Prostate gland (tissue), 2 donors: ENCODE measurements at places on chromosomes 13 and 19.

- H3K27me3 ChIP-seq = no peaks in the 10 kb centered on the region
- no peaks in the 10 kb centered on the region for H3K36me3 ChIP-seq
- H3K4me3 ChIP-seq = no peak overlapping the region
- peak overlapping the region; percentile 37 for H3K27ac ChIP-seq
- no peak for DNase-seq
- H3K4me1 ChIP-seq = peaks cover 6% of the 10 kb centered on the region
Observed at GRCh38 chr13:48405875-48406274, 7.0 kb downstream of the LPAR6 start.

- DNase-seq = no peak
- H3K27ac ChIP-seq = no peak overlapping the region
- H3K27me3 ChIP-seq = no peaks in the 10 kb centered on the region
- no peaks in the 10 kb centered on the region for H3K4me1 ChIP-seq
Observed at GRCh38 chr13:93246069-93246468, 19.5 kb downstream of the GPC6 start.

GRCh38 chr19:58002384-58003173 lies at the start of gene ZNF606:
Gene ZNF606, minus strand, starts transcription at chr19:58002820. Its CDS starts 1,501 bp downstream, at chr19:58001319.
- H3K27me3 ChIP-seq = no peaks in the 10 kb centered on the region
- peaks cover 11% of the 10 kb centered on the region for H3K36me3 ChIP-seq
- H3K4me3 ChIP-seq = peak within 1 kb of the TSS; percentile 64
- no peaks in the 10 kb centered on the region for H3K4me1 ChIP-seq
- peak; percentile 85 for DNase-seq

- DNase-seq = no peak
- H3K36me3 ChIP-seq = no peaks in the 10 kb centered on the region
- H3K27me3 ChIP-seq = no peaks in the 10 kb centered on the region
- H3K27ac ChIP-seq = no peak overlapping the region
- no peaks in the 10 kb centered on the region for H3K4me1 ChIP-seq
- no peak overlapping the region for H3K4me3 ChIP-seq
Observed at GRCh38 chr13:41326661-41327060, 15.6 kb downstream of the NAA16 start.

- DNase-seq = no peak
- H3K36me3 ChIP-seq = no peaks in the 10 kb centered on the region
- H3K4me1 ChIP-seq = peaks cover 4% of the 10 kb centered on the region
- H3K4me3 ChIP-seq = no peak within 1 kb of the TSS
- no peak within 1 kb of the TSS for H3K27ac ChIP-seq
Observed at GRCh38 chr19:39196860-39197562, at the start of gene NCCRP1. Gene NCCRP1, plus strand, starts transcription at chr19:39196964. Its CDS starts 19 bp downstream, at chr19:39196983.

DNA sequence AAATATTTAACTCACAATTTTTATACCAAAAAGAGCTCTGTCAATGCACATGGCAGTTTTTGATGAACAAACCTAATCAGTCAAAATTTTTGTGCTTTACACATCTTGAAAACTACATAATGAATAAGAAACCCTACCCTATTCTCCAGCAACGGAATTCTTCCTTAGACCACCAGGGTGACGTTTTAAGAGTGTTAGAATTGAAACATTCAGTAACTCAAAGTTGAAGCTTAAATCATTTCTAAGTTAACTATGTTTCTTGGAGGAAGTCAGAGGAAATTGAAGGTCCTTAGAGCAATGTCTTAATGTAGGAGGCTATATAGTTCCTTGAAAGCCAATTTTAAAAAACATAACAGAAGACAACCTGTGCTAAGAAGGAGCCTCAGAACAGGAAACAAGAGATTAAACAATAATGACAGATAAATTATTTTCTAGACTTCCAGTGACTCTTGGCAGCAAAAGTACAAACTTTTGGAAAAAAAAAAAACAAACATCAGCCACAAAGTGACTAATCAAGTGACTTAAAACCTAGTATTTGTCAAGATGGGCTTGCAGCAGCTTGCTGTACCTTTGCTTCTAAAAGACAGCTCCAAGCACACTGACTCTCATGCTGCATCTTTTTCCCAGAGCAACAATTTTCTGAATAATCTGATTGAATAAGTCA lies 6.2 kb downstream of the SPRY2 start:
- no peaks in the 10 kb centered on the region for H3K36me3 ChIP-seq
- no peak overlapping the region for H3K27ac ChIP-seq
- no peaks in the 10 kb centered on the region for H3K4me1 ChIP-seq
- no peak for DNase-seq
- no peaks in the 10 kb centered on the region for H3K27me3 ChIP-seq

DNA sequence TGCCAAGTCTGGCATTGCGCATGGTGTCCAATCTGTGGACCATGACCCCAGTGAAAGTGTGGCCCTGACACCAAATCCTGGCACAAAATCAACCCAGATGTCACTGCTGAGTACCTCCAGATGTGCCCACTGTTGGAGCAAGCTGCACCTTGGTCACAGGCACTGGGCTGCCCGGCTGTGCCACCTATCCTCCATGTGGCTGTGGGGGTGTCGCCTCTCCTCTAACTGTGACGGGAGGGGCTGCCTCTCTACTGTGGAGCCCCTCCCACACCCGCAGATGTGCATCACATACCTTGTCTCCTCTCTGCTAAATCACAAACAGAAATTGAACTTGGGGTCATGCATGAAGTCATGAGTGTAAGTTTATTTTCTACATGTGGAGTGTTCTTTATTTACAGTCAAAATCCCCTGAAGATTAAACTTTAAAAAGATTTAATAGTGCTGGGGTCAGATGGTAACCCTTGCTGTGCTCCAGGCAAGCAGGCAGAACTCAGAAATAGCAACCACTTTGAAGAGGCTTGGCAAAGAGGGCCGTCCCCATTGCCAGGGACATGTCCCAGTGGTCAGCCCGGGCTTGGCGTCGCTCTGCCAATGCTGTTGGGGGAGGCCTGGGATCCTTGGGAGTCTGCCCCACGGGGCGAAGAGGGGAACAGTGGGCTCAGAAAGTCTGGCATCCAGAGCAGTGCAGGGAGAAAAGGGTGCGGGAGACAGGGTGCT lies 46.4 kb upstream of the ZNF536 start:
- no peaks in the 10 kb centered on the region for H3K36me3 ChIP-seq
- H3K27me3 ChIP-seq = no peaks in the 10 kb centered on the region

DNA sequence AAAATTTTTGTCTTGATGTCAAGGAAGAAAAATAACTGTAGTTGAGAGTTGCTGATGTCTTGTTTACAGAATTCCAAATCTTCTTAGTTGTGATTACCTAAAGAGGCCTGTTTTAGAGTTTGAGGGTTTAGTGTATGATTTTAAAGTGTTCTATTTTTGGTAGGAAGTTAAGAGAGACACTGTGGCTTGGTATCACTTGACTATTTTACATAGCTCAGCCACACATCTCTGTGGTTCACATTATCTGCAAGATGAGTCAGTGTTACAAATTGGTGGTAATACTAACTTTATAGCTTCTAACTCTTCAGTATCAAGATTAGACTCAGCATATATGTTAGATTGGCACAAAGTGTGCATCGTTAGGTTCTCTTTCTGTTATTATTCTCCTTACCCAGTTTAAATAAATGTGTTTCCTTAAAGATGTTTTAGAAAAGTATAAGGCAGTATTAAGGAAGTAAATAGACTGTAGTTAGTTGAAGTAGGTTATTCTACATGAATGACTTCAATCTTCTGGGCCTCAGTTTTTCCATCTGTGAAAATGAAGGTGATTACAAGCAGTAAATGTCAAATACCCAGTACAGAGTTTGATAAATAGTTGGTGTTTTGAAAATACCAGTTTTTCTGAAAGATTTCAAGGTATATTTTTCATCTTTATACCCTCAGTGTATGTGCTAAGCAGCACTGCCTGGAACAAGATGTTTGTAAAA lies 33.4 kb downstream of the COG6 start:
- H3K36me3 ChIP-seq = no peaks in the 10 kb centered on the region
- H3K27me3 ChIP-seq = no peaks in the 10 kb centered on the region
- no peaks in the 10 kb centered on the region for H3K4me1 ChIP-seq
- no peak for DNase-seq

DNA sequence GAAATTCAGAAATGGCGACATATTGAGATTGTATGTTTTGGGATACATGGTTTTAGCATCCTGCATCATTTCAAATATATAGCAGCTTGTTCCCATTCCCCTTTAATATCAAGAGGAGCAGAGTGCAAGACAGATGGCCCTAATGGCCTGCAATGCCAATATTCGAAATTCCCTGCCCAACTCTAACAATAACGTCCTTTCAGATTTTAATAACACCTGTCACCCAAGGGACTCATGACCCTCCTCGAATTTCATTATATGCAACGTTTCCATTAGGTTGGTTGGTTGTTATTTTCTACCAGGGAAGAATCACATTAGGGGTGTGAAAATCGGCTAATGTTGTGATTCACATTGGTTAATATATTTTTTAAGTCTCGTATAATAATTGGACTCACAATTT lies 170.0 kb downstream of the TNFSF13B start:
- no peaks in the 10 kb centered on the region for H3K27me3 ChIP-seq
- no peak for DNase-seq
- no peak overlapping the region for H3K4me3 ChIP-seq
- no peaks in the 10 kb centered on the region for H3K36me3 ChIP-seq
- H3K27ac ChIP-seq = no peak overlapping the region

GRCh38 chr13:88248393-88248792 lies 577.2 kb downstream of the SLITRK5 start:
- no peaks in the 10 kb centered on the region for H3K27me3 ChIP-seq
- no peaks in the 10 kb centered on the region for H3K4me1 ChIP-seq
- no peaks in the 10 kb centered on the region for H3K36me3 ChIP-seq
- no peak for DNase-seq
- no peak overlapping the region for H3K27ac ChIP-seq

DNA sequence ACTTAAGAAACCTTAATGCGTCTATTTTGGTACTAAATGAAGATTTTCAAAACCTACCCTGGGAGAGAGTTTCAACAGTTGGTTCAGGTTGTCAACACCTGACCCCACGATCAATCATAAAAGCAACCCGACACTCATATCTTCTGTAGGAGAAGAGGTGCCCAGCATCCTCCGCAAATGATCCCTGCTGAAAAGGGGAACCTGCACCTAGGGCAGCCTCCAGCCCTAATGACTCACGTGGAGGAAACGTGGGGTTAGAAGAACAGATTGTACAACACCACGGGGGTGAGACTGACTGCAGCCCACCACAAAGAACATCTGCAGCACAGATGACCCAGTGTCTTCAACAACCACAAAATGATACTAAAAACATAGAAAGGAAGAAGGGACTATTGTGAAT lies 116.3 kb downstream of the RAB20 start:
- no peaks in the 10 kb centered on the region for H3K36me3 ChIP-seq
- no peak for DNase-seq
- H3K4me3 ChIP-seq = no peak overlapping the region
- no peak overlapping the region for H3K27ac ChIP-seq
- H3K27me3 ChIP-seq = no peaks in the 10 kb centered on the region
